ENCODE measurements at places on chromosomes 2 and 18.

DNA sequence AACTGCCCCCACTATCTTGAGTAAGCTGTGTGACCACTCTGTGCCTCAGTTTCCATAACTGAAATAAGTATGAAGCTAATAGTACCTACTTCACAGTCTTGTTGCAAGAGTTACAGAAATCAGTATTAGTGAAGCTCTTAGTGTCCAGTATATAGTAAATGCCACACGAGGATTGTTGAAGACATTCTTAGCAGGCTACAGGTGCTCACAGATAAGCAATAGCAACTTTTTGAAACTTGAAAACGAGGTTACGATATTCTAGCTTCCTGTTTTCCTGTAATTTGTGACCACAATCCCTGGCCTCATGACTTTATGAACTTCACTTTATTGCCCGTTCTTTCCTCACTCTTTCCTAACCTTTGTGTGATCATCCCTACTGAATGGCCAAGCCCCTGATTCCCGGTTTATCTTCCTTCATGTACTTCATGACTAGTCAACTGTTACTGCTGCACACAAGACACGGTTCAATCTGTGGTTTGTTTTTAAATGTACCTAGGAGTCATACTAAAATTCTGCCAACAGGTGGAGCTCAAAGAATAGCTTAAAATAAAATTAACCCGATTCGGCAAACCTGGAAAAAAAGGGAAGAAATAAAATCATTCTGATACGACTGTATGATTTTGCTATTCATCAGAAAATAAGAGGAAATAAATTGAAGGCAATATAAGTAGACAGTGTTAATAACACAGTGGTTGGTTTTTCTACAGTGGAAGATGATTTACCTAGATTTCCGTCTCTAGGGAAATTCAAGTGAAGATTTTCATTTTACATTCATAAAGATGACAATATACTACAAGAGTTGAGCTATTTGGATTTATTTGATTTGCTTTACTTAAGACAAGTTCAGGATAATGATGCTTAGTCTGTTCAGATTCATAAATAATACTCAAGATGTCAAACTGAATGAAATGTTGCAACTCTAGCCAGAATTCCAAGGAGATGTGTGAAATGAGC lies 38.1 kb upstream of the STAT1 start:
- no peak for DNase-seq

GRCh38 chr2:175227393-175227792 lies 45.9 kb upstream of the ATP5MC3 start:
- no peak for DNase-seq

DNA sequence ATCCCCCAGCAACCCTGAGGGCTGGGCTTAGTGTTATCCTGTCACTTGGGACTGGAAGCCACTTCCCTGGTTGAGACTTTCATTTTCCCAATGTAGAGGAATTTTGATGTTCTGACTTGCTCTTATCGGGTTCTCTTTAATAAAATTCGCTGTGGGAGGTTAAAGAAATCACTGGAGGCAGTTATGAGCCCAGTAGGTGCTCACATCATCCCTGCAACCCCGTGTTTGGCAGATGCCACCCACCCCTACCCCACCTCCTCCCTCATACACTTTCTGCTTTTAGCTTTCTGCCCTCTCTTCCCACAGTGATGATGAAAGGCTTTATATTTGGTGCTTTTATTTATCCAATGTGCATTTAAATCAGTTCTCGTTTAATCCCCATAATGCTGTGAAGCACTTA lies 106.6 kb downstream of the MAPK4 start:
- no peak for DNase-seq

DNA sequence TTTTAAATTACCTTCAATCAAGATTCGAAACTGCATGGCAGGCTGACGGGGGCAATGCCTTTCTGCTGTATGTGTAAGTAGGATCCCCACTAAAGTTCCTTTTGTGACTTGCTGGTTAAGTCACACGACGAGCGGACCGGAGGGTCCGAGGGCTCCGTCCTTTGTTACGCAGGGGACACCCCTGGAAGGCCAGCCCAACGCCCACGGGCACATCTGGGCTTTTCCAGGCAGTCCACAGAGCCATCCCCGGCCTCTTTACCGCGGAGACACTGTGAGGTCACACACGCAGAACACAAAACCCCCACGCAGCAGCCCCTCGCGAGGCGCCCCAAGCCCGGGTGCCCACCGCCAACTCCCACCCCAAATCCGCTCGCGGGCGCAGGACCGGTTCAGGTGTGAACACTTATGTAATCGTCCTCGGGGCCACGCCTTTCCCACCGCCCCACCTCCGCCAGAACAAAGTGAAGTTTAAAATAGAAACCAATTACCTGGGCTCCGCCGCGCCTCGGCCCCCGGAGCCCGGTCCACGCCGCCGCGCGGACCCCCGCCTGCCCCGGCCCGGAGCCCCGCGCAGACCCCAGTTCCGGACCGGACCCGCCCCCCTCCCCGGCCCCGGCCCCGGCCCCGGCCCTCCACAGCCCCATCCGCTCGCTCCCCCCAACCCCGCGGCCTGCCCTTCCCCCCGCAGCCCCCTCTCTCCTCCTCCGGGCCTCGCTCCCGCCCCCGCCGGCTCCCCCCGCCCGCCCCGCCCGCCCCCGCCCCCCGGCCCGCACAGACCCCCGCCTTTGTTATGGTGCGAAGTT lies 4.2 kb downstream of the ZNF516 start:
- DNase-seq = peak; percentile 39

DNA sequence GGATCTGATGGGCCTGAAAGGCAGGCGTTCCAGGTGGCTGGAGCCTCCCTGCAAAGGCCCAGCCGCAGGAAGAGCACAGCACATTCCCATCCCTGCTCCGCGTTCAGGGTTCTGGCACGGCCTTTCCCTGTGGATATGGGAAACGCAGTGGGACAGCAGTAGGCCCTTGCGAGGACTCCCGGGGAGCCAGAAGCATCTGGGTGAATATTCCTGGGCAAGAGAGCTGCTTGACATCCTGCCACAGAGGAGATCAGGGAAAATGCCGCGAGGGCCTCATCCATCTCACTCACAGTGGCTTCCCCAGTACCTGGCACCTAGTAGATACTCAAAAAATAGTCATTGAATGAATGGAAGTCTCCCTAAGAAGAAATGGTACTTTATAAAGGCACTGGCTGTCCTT lies 3.1 kb upstream of the ADCY3 start:
- no peak for DNase-seq

DNA sequence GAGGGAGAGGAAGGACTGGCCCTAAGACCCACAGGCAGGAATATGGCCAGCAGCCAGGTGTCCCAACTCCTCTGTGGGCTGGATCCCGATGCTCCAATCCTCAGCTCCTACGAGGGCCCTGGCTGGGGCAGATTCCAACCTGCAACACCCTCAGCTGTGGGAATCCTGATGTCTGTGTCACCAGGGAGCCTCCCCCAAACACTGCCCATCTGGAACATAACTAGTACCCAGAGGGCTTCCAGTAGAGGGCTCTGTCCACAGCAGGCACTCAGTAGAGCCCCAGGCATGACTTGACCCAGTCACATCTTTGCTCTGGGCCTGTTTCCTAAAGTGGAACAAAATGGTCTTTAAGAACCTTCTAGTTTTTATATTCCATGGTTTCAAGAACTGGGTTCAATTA lies 20.6 kb upstream of the LOXHD1 start:
- no peak for DNase-seq
